Muscle of leg (tissue), 16 donors: ENCODE measurements at places on chromosomes 12 and 14. TPM values are rescaled to one million over a fixed set of nuclear protein-coding genes. Genes with fewer than 3 reads are reported as not detected.
A peak's percentile ranks its signal among the peaks of the same experiment; 100 is the strongest.

- no peak overlapping the region for H3K27ac ChIP-seq
- H3K4me3 ChIP-seq, result no peak overlapping the region
- peaks cover 2% of the 10 kb centered on the region for H3K27me3 ChIP-seq
- DNase-seq, result peak; percentile 1
- H3K36me3 ChIP-seq, result no peaks in the 10 kb centered on the region
- H3K4me1 ChIP-seq, result no peaks in the 10 kb centered on the region
These were observed 218.8 kb upstream of the TMPO start for GRCh38 chr12:98296462-98297079.

GRCh38 chr14:67071506-67071905 is 117.7 kb upstream of the GARIN2 start:
- H3K36me3 ChIP-seq, result no peaks in the 10 kb centered on the region
- H3K27me3 ChIP-seq, result no peaks in the 10 kb centered on the region
- no peak overlapping the region for H3K27ac ChIP-seq
- H3K4me3 ChIP-seq, result no peak overlapping the region
- H3K4me1 ChIP-seq, result no peaks in the 10 kb centered on the region

The ACSM4 gene
- total RNA-seq, result not detected

The VDR gene
- 0.40 TPM for total RNA-seq

The FAM181A gene
- not detected for total RNA-seq
